ENCODE measurements at places on chromosomes 16 and 17. TPM values are rescaled to one million over a fixed set of nuclear protein-coding genes. Genes with fewer than 3 reads are reported as not detected.

DNA sequence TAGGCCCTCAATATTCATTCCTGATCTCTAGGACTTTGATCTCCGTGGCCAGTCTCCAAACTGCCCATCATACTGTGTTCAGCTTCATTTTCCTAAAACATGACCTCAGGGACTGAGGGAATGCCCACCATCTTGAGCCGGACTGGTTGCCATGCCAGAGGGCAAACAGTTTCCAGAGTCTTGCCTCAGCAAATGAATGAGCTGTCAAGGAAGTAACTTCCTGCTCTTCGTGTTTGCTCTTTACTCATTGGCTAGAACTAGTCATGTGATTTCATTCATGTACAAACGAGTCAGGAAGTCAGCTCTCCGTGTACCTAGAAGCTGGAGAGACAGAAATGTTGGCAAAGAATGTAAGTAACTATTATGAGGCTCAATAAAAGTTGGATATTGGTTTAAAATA, 50.2 kb downstream of the ANKFN1 start:
- DNase-seq: no peak

- DNase-seq: no peak
Measured at GRCh38 chr17:17549732-17550366, 41.7 kb downstream of the PEMT start.

DNA sequence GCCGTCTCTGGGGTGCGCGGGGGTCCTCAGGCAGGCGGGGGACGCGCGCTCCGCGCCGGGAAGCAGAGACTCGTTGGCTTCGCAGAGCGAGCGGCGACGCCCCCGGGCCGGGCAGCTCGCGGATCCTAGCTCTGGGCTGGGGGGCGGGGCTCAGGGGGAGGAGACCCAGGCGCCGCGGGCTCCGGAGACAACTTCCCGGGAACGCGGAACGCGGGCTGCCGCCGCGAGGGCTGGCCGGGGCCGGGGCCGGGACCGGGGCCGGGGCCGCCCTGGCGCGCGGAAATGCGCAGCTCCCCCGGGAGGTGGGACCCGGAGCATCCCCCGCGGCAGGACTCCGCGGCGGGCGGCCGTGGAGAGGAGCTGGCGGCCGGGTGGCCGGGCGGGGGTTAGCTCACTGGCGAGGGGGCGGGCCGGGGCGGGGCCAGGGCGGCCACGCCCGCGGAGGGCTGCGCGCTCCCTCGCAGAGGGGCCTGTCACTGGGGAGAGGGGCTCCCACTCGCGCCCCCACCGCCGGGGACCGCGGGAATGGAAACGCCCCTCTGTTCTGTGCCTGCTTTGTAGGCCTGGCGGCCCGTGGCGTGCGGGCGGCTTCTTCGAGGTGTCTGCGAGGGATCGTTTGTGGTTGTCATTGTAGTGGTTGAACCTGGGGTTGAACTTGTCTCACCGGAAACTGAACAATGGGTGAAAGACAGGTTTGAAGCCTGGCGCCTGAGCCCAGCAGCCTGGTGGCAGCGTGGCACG, at the start of gene GAS7:
Gene GAS7 (minus strand): TSS at position 98 of the 741 bp plus-strand sequence.
- peak; percentile 48 for DNase-seq

DNA sequence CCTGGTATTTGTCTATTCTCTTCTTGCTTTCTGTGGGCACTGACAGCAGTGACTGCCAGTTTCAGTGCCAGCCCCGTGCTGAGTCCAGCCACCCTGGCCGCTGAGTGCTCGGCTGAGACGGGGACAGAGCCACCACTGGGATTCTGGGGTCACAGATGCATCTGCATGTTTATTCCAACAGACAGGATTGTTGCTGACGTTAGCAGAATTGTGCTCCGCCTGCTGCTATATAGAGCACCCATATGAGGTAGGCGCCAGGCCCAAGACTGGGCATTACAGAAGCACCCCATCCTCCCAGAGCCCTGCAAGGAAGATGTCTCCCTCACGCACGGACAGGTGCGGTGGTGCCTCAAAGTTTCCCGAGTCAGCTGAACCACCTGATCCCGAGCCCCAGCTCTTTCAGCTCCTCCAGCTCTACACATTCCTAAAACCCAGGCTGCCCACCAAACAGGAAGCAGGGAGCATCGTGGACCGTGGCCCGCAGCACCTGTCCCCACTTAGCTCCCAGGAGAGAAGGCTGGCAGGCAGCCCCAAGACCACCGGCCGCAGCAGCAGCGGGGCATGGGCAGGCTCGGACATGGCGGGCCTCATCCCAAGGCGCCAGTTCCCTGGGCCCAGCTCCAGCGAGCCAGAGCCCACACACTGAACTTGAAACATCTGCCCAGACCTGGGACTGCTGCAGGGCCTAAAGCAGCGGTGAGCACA, 44.9 kb upstream of the RASD1 start:
- no peak for DNase-seq

DNA sequence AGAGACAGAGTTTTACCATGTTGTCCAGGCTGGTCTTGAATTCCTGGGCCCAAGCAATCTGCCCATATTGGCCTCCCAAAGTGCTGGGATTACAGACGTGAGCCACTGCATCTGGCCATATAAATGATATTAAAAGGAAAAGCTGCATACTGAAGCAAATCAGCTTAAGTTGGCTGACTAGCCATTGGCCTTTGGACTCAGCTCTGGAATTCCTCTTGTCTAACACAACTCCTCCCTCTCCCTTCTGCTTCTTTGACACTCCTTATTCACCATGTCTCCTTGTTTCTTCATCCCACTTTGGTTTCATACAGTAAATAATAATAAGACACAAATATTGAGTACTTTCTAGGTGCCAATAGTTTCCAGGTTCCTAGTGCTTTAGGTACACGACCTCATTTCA, 7.5 kb downstream of the KRT12 start:
- no peak for DNase-seq

EIF3C gene
- 373 TPM for polyA plus RNA-seq

FBXW10B gene
- polyA plus RNA-seq: 0.83 TPM

- DNase-seq: no peak
Measured at GRCh38 chr17:41392278-41392677, 5.1 kb downstream of the KRT31 start.
